ENCODE measurements at places on chromosomes 12 and 14.
A peak's percentile ranks its signal among the peaks of the same experiment; 100 is the strongest.

- DNase-seq, result no peak
Observed at GRCh38 chr12:92365836-92366235, 220.2 kb upstream of the BTG1 start.

DNA sequence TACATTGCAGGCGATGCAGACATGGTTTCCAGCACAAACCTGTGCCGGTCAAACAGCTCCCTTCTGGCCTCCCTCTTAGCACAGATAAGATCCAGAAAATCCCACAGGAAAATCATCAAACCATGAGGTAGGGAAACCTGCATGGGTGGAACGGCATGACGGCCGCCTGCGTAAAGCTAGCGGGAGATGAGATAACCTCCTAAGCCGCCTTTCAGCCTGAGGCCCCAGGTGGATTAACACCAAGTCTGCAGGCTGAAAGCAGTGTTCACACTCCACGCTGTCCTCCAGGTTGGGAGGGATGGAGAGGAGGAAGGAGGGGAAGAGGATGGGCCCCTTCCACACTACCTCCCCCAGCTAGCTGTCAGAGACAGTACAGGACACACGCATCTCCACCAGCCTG, 63.8 kb downstream of the TSPAN11 start:
- no peak for DNase-seq

GRCh38 chr12:62776997-62777396, 158.0 kb downstream of the PPM1H start:
- no peak for DNase-seq

DNA sequence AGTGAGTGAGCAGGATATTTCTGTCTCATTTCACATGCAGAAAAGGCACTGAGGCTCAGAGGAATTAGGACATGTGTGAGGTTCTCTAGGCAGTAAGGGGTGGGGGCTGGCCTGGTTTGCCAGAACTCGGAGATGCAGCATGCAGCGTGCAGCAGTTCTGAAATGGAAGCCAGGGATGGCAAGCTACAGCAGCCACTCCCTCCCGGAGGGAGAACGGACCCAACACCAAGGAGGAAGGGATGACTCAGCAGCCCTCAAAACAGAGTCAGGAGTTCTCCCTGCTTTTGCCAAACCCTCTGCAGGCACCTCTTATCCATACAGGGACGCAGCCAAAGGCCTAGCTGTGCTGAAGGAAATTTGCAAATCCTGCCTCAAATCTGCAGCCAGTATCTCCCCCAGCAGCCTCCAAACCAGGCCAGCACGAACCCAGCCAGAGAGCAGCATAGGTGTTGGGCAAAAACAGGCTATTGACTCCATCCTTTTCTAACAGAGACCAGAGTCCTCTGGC, 10.3 kb upstream of the SERPINA3 start:
- DNase-seq, result peak; percentile 74

DNA sequence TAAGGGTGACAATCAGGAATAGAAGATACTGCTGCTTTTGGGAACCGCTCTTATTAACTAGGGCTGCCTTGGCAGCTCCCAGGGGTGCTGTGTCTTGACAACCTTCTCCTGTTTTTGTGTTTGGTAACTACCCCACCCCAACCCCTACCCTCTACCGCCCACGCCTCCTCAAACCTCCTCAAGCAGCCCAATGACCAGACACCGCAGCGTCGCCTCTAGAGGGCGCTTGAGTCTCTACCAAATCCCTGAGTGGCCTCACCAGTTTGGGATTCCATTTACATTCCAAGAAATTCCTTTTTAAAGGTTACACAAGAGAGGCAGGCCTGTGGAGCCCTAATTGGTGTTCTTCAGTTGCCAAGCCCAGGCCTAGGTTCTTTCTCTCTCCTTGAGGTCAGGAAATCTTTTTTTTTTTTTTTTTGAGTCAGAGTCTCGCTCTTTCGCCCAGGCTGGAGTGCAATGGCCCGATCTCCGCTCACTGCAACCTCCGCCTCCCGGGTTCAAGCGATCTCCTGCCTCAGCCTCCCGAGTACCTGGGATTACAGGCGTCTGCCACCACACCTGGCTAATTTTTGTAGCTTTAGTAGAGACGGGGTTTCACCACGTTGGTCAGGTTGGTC, 72.4 kb upstream of the USP44 start:
- DNase-seq, result peak; percentile 75

- DNase-seq, result no peak
Observed at GRCh38 chr12:71011261-71011660, 90.7 kb upstream of the PTPRR start.

DNA sequence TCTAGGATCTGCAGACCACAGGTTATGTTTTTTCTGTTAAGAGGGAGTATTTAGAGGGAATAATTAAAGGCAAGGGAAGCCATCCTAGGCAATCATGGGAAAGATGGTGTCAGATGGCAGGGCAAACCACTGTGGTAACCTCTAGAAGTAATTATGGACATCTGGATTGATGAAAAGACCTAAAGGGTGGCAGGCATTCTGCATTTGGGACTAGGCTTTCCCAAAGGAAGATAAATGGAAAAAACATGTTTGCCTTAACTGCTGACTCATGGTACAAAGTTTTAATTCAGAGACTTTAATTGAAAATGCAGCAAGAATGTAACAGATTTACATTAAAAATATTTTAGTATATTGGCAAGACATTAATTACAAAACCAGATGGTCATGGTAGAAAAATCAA, 88.1 kb downstream of the TMEM30B start:
- DNase-seq, result peak; percentile 88

DNA sequence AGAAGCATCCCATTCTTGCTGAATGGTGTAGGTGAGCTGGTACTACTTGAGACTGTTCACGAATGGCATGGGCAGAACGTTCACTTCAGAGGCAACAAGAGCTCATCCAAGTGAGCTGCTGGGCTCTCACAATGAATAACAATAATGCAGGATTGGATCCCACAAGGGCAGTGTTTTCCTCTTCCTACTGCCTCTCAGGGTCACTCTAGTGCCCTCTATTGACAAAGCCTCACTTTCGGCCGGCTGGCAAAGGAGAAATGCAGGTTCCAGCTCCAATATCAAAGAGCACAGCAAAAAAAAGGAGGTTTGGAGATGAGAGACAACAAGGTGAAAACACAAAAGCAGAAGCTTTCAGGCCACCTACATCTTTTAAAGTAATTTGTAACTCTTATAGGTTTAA, 74.6 kb upstream of the MYF6 start:
- DNase-seq, result no peak

DNA sequence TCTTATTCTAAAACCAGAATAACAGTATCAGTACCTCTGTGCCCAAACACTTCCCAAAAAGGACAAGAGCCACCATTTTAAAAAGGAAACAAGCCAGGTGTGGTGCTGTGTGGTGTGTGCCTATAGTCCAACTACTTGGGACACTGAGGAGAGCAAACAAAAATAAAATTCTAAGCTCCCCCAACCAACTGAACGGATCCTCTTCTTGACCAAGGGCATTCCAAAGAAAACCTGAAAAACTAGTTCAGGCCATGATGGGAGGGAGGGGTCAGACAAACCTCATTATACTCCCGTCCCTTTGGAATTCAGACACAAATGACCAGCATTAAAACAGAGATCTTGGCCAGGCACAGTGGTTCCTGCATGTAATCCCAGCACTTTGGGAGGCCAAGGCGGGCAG, 20.5 kb downstream of the SLC11A2 start:
- DNase-seq, result no peak

- DNase-seq, result no peak
Observed at GRCh38 chr12:120536064-120536791, 2.1 kb downstream of the RNF10 start.

GRCh38 chr14:68342216-68342763, 450.6 kb downstream of the ZFP36L1 start:
- DNase-seq, result no peak

GRCh38 chr14:68283378-68284123, 464.0 kb downstream of the RAD51B start:
- no peak for DNase-seq

DNA sequence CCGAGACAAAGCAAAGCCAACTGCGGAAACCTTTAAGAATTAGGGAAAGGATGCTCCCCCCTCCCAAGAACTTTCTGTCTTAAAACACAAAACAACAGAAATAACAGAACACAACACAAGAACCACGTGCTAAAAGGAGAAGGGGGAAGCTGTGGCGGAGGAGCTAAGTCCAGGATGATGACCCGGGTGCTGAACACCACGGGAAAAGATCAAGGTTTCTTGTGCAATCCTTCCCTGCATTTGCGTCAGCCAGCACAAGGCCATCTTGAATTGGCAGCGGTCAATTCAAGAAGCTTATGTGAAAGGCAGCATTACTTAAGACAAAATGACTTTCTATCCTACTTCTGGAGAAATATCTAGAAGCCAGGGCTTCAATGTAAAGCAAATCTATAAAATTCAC, 11.0 kb upstream of the CREBL2 start:
- DNase-seq, result no peak

DNA sequence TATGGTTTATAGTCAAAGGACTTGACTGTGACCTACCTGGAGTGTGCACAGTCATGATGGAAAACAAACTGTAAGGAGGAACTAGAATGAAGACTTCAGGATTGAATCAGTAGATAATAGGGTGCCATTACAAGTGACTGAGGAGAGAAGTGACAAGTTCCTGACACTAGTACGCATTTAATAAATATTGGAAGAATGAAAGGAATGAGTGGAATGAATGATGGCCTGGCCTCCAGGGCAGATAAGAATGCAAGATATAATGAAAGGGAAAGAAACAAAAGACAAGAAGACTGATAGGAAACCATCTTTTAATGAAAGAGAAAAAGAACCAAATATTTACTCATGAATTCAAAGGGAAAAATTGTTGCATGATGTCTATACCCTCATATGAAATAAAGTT, 44.7 kb upstream of the NEDD1 start:
- no peak for DNase-seq

DNA sequence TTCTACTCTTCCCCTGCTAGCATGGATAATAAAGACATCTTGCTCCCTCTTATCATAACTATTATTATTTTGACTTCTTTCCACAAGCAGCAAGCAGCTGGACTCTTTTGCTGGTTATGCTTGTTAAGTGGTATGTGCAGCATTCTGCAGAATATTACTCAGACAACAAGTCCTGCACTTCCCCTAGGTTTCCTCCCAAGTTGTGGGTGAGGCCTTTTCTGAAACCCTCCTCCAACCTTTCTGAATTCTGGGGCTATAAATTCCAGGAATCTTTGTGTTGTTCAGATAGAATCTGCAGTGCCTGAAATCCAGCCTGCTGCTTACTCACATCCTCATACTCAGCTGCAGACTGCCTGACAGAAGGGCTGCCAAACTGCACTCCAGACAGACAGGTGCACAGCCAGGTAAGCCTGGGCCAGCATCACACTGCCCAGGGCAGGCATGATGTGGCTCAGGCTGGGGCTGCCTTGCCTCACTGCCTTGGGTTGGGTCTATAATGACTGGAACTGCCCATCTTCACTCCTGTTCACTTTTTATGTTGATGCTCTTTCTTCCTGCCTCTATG, 6.2 kb upstream of the DHRS2 start:
- no peak for DNase-seq

- no peak for DNase-seq
Observed at GRCh38 chr12:121649819-121650353, 19.6 kb downstream of the MORN3 start.

- DNase-seq, result no peak
Observed at GRCh38 chr12:82688035-82688501, 1.4 kb downstream of the TMTC2 start.

- DNase-seq, result no peak
Observed at GRCh38 chr14:57746563-57746962, 119.3 kb downstream of the SLC35F4 start.

GRCh38 chr14:101733211-101733610, 28.3 kb upstream of the PPP2R5C start:
- DNase-seq, result no peak

- DNase-seq, result no peak
Observed at GRCh38 chr14:103762541-103762940, 46.9 kb downstream of the ZFYVE21 start.

- DNase-seq, result no peak
Observed at GRCh38 chr14:58824796-58825195, 187.0 kb downstream of the DACT1 start.

GRCh38 chr12:14892726-14893505, 7.3 kb upstream of the MGP start:
- DNase-seq, result no peak

- no peak for DNase-seq
Observed at GRCh38 chr14:61347826-61348443, 26.6 kb downstream of the PRKCH start.

DNA sequence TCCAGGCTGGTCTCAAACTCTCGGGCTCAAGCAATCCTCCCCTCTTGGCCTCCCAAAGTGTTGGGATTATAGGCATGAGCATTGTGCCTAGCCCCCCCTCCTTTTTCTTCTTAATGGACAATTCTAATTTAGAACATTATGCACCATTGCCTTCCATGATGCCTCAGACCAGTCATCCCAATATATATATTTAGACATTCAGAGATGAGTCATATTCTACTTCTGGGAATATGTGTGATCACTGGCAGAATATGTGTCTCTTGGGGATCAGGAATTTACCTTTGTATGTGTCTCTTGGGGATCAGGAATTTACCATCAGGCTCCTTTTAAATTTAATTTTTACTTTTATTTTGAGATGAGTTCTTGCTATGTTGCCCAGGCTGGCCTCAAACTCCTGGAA, 7.5 kb upstream of the CCDC177 start:
- no peak for DNase-seq

GRCh38 chr12:39966256-39966655, 139.6 kb downstream of the SLC2A13 start:
- DNase-seq, result no peak

DNA sequence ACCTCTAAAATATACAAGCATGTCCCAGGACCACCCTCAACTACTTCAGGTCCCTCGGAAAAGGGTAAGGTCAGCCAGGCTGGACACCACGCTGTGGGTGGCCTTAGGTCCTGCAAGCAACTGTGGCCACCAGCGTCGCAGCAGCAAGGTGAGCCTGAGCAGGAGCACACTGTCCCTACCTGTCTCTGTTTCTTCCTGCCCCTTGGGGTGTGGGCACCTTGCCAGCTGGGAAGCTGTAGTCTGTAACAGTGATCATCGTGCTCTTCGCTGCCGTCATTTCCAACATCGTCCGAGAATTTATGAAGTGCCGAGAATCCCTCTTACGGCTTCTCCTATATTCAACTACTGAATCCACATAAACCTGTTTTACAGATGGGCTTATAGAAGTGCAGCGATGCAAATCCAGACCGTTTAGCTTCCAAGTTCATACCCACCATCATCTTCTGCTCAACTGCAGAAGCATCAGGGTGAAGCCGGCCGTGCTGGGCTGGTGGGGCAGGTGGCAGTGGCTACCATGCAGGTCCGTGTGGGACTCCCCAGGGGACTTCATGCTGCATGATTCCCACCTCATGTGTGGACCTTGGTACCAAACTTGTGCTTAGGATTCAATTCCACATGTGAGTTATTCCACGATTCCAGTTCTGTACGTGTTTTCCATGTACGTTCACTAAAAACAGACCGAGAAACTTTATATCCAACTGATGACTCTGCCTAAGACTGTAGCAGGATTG, 361.3 kb upstream of the SFSWAP start:
- no peak for DNase-seq
